ENCODE measurements at places on chromosomes 16 and 17. TPM values are rescaled to one million over a fixed set of nuclear protein-coding genes. Genes with fewer than 3 reads are reported as not detected.

GRCh38 chr16:11470676-11471415, 115.9 kb downstream of the LITAF start:
- no peak for DNase-seq

DNA sequence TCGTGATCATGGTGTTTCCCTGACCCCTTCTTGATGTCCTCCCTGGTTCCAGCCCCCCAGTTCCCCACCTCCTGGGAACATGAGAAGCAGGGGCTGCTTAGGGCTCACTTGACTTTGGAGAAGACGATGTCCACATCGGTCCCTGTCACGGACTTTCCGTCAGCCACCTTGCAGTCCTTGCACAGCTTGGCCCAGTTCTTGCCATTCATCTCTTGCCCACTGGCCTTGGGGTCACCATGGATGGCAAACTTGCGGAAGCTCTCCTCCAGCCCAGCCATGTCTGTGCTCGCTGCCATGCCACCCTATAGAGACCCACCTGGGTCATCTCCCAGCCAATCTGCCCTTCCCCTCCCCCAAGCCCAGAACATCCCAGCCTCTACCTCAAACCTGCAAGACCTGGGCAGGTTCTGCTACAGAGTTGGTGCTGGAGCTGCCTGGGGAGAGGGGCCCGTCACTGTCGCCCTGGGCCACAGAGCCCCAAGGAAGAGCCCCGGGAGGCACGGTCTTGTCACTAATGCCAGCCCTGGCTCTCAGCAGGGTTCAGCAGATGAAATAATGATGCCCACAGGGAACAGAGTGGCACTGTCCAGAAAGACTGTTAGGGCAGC, 2.4 kb downstream of the TPPP3 start:
- no peak for DNase-seq

DNA sequence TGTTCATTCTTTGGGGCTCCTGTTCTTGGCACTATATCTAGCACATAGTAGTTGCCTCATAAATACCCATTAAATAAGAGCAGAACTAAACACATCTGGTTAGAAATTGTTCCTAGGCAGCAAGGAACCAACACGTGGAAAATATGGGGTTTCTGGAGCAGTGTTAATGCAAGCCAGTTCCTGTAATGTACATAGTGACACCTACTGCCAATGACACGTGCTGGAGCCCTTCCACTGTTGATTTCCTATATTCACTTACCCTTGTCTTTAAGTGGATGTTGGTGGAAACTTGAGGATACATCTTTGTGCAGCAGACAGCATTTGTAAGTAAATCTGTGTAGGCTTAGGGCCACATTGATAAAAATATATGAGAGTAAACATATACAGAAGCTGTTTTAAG, 1.6 kb upstream of the IRF8 start:
- peak; percentile 60 for DNase-seq

DNA sequence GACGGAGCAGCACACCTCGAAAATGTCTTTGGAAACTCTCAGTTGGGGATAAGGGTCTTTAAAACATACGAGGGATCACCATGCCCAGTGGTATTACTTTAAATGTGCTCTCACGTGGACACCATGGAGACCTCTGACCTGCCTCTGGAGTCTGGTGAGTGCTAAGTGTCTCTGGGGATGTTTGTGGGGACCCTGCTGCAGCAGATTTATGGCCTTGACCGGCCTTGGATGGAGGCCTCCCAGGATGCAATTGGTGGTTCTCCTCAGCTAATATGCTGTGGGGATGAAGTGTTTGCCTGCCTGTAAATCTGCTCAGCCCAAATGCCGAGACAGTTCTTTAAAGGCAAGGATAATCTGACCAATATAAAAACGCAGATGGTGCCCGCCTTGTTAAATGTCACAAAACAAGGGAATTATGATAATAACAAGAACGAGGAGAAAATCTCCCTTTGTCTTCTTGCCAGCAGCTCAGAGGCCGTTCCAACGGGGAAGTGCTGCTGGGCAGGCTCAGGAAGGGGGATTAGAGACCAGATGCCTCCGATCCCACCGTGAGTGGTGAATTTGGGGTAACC, 154.4 kb downstream of the ABCC12 start:
- DNase-seq, result no peak

DNA sequence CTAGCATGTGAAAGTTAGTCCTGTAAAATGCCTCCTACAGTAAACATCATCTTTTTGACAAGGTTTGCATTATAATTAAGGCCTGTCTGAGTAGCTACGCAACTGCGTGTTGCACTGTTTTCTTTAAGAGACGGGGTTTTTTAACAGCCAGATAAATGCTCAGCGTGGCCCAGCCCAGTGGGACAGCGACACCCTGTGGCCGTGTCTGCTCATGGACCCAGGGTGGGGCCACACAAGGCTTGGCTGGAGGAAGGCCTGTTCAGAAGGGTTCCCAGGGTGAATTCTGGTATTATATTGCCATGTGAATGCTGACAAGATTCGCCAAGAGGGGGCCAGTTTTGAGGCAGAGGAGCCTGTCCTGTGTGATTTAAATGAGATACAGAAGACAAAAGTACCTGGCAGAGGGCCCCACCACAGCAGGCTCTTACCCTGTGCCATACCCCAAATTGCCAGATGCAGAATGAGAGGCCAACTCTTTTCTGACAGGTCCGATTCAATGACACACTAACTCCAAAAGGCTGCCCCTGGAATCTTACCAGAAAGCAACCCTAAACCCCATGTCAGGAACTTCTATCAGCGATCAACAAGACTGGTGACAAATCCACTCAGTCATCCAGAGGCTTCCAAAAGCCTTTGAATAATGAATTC, 65.9 kb upstream of the IRX6 start:
- DNase-seq, result no peak

CDRT15L2 gene
- total RNA-seq, result not detected

GRCh38 chr17:14299280-14300141, 1.4 kb upstream of the HS3ST3B1 start:
- peak; percentile 63 for DNase-seq

PRR11 gene
- total RNA-seq, result 34.8 TPM

GRCh38 chr16:17205279-17206211, 265.2 kb downstream of the XYLT1 start:
- no peak for DNase-seq

DNA sequence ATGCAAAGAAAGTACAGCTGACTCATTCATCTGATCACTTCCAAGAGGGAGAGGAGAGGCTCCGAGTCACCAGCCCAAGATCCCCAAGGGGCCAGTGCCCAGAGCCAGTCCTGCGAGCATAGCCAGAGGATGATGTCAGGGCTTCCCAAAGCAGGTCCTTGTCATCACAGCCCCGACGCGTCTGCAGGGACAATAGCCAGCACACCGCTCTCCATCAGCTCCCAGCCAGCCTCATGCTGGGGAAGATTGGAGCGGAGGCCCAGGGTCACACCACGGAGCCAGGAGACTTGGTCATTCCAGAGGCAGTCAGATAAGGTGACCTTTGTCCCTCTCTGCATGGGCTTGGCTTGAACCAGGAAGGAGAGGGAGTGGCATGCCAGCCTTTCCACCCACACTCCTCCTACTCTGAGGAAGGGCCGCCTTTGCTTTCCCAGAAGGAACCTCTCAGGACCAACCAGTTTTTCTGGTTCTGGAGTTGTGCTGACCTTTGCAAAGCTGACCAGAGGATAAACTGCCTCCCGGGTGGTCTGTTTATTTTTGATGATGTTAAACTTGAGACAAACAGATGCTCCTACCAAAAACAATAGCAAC, 58.3 kb upstream of the ARHGAP44 start:
- DNase-seq, result no peak

DNA sequence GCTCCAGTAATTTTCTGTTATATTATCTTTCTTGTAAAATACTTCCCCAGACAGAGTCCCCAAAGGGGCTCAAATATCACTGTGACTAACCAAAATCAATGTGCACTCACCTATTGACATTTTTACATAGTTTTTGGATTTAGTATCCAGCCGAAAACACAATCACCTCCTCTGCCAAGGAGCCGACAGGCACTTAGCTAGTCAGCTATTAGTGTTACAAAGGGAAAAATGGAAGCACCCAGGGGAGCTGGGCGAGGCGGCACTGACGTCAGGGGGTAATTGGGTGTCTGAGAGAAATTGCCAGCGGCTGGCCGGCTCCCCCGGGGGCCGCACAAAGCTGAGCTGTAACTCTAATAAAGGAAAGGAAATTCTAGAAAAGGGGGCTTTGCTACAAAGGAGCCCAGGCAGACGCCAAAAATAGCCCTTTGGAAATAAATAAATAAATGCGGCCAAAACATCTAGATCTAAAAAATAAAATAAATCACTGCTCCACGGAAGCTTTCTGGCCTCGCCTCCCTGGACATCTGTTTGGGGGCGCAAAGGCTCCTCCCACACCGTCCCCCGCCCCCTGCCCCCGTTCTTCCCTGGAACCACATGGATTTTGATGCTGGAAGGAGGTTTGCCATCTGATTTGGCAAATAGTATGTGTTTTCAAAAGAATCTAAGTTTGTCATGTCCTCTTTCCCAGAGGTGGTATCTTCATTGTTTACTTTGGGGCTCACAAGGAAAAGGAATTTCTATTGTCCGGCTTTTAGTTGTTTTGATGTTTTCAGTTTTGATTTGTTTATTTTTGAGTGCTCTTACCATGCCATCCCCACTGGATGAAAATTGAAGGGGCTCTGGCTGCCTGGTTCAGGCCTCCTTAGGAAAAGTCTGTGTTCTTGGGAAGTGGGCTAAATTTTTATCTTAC, 156.7 kb downstream of the ZNF423 start:
- DNase-seq, result no peak

EVPL gene
- total RNA-seq, result 0.64 TPM

ACE gene
- not detected for total RNA-seq

TBC1D3G gene
- not detected for total RNA-seq

DNA sequence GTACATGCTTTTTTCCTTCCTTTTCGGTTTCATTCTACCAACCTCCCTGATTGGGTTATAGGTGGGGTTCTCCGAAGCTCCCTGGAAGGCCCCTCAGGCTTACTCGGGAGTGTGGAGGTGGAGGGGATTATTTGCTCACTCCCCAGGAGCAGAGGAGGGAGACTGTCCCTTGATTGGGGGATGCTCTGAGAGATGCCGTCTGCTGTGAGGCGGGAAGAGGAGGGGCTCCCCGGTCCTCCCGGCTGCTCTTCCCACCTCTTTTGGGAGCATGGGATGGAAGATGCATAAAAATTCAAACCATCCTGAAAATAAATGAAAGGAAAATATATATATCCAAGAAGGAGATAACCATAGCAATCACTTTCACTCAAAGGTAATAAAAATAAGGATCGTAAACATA, 16.1 kb upstream of the RPTOR start:
- peak; percentile 20 for DNase-seq

- DNase-seq, result no peak
Measured at GRCh38 chr16:84927621-84928591, 83.4 kb downstream of the ZDHHC7 start.

DNA sequence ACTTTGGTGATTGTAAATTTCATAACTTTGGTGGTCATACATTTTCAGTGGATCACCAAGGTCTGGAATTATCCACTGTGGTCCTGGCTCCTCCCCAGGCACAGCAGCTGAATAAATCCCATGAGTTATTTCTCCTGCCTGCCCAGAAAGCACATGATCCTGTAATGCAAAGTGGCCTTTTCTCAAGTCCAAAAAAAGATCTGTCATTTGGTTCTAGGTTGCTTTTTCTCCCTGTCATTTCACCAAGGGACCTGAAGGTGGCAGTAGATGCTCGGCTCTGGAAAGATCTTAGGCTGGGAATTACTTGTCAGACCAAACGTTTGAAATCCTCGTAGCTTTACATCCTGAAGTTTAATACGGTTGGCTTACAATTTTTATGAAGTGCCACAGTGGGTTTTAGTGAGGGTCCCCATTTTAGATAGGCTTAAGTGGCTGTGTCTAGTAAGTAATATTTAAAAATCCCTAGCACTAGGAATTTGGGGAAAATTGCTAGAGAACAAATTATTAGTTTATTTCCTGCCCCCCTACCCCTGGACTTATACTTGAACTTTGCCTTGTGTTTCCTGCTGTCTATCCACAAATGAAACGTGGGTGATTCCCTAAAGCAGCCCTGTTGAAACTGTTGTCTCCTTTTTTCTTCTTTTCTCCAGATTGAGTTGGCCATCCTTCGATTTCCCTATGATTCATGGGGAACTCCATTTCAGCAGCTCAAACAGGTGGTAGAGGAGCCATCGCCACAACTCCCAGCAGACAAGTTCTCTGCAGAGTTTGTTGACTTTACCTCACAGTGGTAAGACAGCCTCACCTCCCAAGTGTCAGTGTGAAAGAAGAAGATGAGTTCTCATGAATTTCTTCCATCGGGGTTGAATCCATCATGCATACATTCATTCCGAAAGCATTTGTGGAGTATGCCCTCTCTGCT, 111.7 kb downstream of the MAP2K6 start:
- no peak for DNase-seq

DNA sequence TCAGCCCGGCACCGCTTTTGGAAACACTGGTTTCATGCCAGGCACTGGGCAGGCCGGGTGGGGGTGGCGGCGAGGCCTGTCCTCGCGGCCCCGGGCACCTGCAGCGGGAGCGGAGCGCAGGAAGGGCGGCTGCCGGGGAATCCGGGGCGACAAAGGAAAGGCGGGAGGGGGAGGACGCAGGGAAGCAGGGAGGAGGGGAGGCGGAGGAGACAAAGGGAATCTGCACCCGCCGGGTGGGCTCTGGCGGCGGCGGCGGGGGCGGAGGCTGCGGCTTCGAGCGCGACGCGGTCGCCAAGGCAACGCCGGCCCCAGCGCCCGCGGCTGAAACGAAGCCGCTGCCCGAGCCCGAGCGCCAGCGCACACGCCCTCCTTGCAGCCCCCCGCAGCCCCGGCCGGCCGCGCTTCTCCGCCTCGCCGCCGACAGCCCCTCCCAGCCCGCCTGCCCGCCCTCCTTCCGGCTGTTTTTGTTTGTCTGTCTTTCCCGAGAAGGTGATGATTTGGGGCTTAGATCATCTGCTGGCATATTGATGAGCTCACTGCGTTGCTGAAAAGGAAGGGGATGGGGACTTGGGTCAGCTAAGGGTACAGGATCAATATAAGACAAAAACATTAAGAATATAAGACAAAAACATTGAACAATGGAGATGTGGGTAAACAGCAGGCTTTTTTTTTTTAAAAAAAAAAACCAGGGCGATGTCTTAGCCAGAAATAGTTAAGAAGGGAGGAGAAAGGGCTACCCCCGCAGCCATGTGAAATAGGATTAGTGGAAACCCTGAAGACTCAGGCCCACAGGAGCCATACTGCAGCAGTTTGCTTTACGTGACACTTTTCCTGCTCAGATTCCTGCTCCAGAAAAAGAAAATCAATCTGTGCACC, 32.7 kb downstream of the CDK5R1 start:
- peak; percentile 79 for DNase-seq

DNA sequence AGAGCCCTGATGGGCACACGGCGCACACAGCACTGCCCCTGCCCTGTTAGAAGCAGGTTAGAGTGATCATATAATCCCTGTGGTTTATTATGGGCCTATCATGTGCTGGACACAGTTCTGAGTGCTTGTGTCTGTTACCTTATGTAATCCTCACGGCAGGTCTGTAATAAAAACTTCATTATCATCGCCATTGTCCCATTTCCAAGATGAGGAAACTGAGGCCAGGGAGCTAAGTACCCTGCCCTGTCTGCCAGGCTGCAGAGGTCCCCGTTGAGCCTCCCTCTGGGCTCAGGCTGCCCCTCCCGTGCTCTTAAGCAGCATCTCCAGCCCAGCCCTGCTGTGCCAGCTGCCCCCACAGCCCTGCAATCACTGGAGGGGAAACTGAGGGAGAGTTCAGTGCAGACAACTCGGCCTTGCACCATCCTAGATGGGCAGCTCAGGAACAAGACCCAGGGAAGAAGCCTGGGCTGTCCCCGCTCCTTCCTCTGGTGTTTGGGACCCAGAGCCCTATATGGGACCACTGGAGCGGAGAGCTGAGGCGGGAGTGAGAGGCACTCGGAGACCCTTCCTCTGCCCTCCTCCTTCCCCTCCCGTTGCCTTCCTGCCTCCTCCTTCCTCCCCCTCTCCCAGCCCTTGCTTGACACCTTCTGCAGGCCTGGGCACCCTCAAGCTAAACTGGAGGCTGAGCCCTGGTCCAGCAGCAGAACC, 42.0 kb downstream of the WNT3 start:
- DNase-seq, result no peak

GRCh38 chr16:85662976-85663830, 25.6 kb downstream of the GINS2 start:
- no peak for DNase-seq
